ENCODE measurements at places on chromosomes 6 and 20.

- H3K27me3 ChIP-seq: no peaks in the 10 kb centered on the region
- no peak overlapping the region for H3K4me3 ChIP-seq
- no peak for DNase-seq
- H3K36me3 ChIP-seq: no peaks in the 10 kb centered on the region
- no peak overlapping the region for H3K27ac ChIP-seq
These were observed 41.5 kb upstream of the RNF24 start for GRCh38 chr20:4056880-4057279.

DNA sequence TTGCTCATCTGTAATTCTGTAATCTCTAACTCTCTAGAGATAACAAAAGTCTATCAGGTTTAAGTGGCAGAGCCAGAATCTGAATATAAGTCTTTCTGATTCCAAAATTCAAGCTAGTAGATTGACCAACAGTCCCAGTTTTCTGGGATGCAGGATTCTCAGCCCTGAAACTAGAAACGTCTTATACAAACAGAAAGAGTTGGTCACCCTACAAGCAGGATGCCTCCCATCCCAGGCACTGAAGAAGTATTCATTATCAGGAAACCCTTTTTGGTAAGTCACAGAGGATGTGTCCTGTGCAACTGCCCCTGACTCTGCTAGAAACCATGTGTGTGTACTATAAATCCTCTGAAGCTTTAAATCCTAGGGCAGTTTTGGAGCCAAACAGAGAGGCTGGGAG lies 135.0 kb downstream of the CARMIL1 start:
- no peak overlapping the region for H3K27ac ChIP-seq
- H3K27me3 ChIP-seq: no peaks in the 10 kb centered on the region
- H3K4me1 ChIP-seq: no peaks in the 10 kb centered on the region
- no peaks in the 10 kb centered on the region for H3K36me3 ChIP-seq
- no peak for DNase-seq
- H3K4me3 ChIP-seq: no peak overlapping the region

DNA sequence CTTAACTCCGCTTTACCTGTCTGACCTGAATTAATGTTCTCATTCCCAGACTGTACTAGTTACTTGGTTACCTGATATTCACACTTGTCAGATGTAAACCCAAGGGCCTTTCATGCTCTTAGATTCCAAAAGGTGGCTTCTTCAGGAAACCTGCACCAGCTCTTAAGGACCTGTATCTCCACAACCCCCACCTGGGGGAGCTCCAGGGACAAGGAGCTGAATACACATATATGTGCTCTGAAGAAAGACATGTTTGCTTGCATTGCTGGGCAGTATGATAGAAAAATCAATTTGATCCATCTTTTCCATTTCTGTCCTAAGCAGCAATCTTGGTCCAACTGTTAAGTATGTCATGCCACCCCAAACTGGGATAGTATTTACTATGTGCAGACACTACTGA lies 64.8 kb upstream of the POU3F2 start:
- no peaks in the 10 kb centered on the region for H3K36me3 ChIP-seq
- no peaks in the 10 kb centered on the region for H3K27me3 ChIP-seq
- no peak overlapping the region for H3K27ac ChIP-seq

DNA sequence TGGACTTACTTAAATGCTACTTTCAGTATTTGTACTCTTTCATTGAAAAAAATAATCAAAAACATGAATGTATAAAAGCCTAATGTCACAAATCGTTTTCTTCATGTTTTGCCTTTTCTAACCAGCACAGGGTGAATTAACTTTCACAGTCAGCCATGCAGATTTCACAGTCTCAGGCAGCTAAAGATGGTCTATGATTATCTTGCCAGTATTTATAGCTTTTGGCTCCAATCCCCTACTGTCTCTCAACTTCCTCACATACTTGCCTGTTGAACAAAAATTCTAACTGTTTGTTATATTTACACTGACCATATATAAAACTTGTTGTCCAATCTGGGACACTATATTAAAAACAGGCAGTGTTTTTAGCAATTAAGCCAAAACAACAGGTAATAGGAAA lies 358.2 kb downstream of the ARHGAP18 start:
- DNase-seq: no peak
- no peaks in the 10 kb centered on the region for H3K36me3 ChIP-seq
- no peak overlapping the region for H3K27ac ChIP-seq
- H3K4me3 ChIP-seq: no peak overlapping the region
- H3K4me1 ChIP-seq: no peaks in the 10 kb centered on the region
- no peaks in the 10 kb centered on the region for H3K27me3 ChIP-seq

- no peaks in the 10 kb centered on the region for H3K27me3 ChIP-seq
- no peaks in the 10 kb centered on the region for H3K36me3 ChIP-seq
- no peak for DNase-seq
- H3K27ac ChIP-seq: no peak overlapping the region
- H3K4me3 ChIP-seq: no peak overlapping the region
- no peaks in the 10 kb centered on the region for H3K4me1 ChIP-seq
These were observed 39.5 kb downstream of the MTFR2 start for GRCh38 chr6:136210398-136211165.
